Esophagus squamous epithelium (tissue), 5 donors: ENCODE measurements at places on chromosomes 5 and 9.

DNA sequence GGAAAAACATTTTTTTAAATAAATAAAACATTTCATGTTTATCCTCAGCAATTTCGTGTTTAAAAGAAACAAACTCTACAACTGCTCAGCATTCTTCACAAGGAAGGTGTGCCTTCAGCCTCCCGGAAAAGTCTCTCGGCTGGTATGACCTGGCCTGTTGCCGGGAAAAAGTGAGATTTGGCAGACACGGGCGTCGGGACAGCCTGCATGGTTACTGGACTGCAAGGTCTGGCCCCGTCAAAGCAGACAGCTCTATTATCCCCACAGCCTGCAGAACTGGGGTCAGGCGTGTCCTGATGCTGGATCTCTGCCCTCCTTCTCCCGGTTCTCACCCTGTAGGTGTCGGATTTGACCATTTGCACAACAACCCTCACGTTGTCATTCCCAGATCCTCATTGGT, 120.3 kb upstream of the SPATA31C2 start:
- H3K4me3 ChIP-seq = no peak overlapping the region
- H3K27ac ChIP-seq = no peak overlapping the region
- H3K36me3 ChIP-seq = no peaks in the 10 kb centered on the region
- no peak for DNase-seq

DNA sequence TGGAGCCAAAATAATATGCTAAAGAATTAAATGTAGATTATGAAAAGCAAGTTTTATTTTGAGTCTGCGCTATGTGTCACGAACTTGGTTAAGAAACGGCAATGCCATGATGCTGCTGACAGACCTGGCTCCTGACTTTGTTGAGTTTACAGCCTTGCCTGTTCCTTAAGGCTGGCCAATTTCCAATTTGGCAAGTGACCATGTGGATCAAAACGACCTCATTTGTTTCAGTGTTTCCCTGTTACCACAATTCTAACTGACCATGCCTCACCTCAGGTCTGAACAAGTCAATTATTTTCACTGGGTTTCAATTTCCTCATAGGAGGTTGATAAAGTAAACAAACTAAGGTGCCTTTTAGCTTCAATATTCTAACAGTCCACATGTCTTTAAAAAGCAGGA, 461.4 kb downstream of the ZNF608 start:
- no peak for DNase-seq
- no peaks in the 10 kb centered on the region for H3K27me3 ChIP-seq
- no peak overlapping the region for H3K27ac ChIP-seq
- no peaks in the 10 kb centered on the region for H3K36me3 ChIP-seq
- no peak overlapping the region for H3K4me3 ChIP-seq

DNA sequence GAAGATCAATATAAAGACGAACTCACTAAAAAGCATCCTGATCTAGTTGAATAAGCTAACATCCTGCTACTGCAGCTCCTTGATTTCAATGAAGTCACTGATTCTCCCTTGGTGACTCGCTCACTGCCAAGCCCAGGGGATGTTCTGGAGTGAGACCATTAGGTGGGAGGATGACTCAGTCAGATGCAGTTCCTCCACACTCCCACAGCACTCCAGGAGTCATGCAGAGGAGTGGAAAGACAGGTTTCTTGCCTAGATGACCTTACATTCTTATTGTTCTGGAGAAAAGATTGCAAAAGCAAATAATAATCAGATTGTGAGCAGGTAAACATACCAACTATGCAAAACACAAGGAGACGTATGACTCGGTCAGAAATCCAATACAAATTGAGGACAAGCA, 15.3 kb downstream of the GCNT4 start:
- H3K4me3 ChIP-seq = no peak overlapping the region
- H3K36me3 ChIP-seq = no peaks in the 10 kb centered on the region
- H3K27me3 ChIP-seq = no peaks in the 10 kb centered on the region
- DNase-seq = no peak
- H3K4me1 ChIP-seq = no peaks in the 10 kb centered on the region

DNA sequence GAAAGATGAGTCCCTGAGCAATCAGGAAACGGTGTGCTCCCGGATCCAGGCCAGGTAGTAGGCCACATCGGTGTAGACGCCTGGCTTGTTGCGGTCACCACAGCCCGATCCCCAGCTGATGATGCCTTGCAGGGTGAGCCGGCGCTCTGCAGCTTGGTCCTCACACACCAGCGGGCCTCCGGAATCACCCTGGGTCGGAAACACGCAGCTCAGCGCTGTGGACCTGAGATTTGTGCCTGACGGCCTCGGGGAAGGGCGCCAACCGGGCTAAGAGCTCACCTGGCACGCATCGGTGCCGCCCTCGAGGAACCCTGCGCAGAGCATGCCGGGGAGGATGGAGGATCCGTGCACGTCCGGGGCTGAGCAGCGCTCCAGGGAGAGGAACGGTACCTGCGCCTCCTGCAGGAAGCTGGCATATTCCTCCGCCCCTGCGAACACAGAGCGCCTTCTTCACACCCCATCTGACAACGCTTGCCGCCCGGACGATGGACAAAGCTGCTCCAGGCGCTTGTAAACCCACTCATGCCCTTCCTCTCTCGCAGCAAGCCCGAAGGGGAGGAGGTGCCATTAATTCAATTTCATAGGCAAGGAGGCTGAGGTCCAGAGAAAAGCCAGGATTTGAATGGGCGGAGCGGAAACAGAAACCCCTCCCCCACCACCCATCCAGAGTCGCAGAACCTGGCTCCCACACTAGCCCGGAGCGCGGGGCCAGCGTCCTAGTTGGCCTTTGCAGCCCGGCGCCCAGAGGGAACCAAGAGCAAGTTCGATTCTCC, 2.0 kb upstream of the PFN3 start:
- peak overlapping the region; percentile 89 for H3K27ac ChIP-seq
- H3K36me3 ChIP-seq = no peaks in the 10 kb centered on the region
- H3K4me1 ChIP-seq = peaks cover 34% of the 10 kb centered on the region

DNA sequence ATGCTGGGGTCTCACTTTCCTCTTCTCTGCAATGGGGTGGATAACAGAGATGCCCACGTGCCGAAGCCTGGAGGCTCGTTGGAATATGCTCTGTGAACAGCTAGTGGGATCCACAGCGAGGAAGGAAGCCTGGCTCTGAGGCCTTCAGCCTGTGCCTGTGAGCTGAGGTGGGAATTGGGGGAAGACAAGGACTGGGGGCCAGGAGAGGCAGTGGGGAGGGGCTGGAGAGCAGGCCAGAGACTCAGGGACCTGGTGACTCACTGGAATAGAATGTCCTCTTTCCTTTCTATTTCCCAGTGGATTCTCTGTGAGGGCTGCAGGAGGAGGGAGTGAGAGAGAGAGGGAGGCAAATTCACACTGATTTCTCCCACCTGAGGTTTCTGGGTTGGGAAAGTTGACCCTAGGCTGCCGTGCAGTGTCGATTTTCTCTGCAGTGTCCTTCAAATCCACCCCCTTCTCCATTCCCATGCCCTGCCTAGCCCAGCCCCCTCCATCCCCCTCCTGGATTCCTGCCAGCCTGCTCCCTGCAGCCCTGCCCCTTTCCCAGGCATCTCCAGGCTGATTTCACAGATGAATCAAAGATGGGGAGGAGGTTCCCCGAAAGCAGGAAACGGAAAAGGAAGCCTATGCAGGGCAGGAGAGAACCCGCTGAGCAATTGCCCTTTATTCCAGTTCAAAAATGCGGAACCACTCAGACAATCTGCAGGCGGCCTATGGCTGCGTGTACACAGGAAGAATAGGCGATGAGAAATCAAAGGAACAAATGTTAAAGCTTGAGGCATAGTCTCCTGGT, 1.4 kb upstream of the SPAAR start:
- no peak for DNase-seq
- H3K27me3 ChIP-seq = peaks cover 5% of the 10 kb centered on the region
- H3K36me3 ChIP-seq = no peaks in the 10 kb centered on the region
- H3K27ac ChIP-seq = peak overlapping the region; percentile 95

GRCh38 chr9:17962747-17963146, 383.9 kb downstream of the SH3GL2 start:
- no peaks in the 10 kb centered on the region for H3K36me3 ChIP-seq
- no peaks in the 10 kb centered on the region for H3K4me1 ChIP-seq
- peak overlapping the region; percentile 46 for H3K27ac ChIP-seq
- H3K4me3 ChIP-seq = no peak overlapping the region
- H3K27me3 ChIP-seq = no peaks in the 10 kb centered on the region
